Inflammatory macrophage treated with lipopolysaccharide for 1 hour (primary cell): ENCODE measurements at places on chromosomes 5 and 9.

- DNase-seq, result no peak
Observed at GRCh38 chr9:95610006-95610785, 93.4 kb upstream of the PTCH1 start.

DNA sequence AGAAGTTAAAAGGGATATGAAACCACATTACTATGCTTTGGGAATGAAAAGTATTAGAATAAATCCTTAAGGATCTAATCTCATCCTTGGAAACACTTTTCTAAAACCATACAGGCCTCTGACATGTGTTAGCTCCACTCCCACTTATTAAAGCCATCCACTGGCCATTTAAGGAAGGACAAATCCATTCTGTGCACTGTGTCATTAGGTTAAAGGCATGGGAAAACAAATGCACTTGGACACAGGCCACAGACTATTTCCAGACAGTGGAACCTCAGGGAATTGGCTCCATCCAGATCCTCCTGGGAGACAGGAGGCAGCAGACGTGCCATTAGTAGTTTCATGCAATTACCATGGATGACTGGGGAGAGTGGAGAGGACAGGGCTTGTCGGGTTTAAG is 454.9 kb downstream of the ENC1 start:
- no peak for DNase-seq

- no peak for DNase-seq
Observed at GRCh38 chr5:53917095-53917494, 356.7 kb downstream of the NDUFS4 start.

GRCh38 chr5:110414360-110414759 is 312.1 kb downstream of the TMEM232 start:
- DNase-seq, result no peak

DNA sequence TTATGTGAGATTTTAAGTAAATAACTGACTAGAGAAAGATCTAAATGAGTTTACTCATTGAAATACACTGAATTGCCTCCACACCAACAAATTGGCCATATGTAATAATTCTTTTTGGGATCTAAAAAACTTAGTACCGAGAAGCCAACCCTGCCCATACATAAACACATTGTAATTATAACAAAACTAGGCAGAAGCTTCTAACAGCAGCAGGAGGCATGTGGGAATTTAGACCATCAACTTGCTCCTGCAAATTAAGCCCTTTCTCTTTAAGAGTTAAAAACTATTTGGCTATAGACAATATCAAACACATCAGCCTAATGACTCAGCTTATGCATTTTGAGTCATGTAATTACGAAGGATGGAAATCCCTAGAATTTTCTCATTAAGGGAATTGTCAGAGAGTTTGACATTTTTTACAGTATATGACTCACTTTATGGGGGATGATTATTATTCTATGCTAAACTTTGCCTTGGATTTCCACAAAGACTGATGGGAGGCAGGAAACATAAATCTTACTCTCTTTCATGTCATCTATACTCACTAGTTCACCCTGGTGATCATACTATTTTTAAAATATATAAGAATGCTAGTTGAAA is 1.0 kb downstream of the IL7R start:
- DNase-seq, result peak; percentile 88

- DNase-seq, result no peak
Observed at GRCh38 chr9:130990978-130991777, 17.8 kb upstream of the LAMC3 start.

- DNase-seq, result peak; percentile 57
Observed at GRCh38 chr5:87051502-87052113, 216.1 kb upstream of the RASA1 start.

DNA sequence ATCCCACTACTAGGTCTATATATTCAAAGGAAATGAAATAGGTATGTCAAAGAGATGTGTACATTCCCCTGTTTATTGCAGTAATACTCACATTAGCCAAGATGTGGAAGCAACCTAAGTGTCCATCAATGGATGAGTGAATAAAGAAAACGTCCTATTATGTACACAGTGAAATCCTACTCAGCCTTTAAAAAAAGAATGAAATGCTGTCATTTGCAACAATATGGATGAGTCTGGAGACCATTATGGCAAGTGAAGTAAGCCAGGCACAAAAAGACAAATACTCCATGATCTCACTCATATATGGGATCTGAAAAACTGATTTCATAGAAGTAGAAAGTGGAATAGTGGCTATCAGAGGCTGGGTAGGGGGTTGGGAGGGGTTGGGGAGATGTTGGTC is 909.1 kb upstream of the DMAC1 start:
- DNase-seq, result no peak
